ENCODE measurements at places on chromosomes 2 and 18.

- no peak for DNase-seq
Observed at GRCh38 chr2:19542796-19543662, 184.6 kb upstream of the OSR1 start.

- no peak for DNase-seq
Observed at GRCh38 chr2:134705861-134706586, 12.8 kb downstream of the TMEM163 start.

GRCh38 chr2:217431577-217432269 lies 571.1 kb downstream of the TNS1 start:
- DNase-seq, result no peak

DNA sequence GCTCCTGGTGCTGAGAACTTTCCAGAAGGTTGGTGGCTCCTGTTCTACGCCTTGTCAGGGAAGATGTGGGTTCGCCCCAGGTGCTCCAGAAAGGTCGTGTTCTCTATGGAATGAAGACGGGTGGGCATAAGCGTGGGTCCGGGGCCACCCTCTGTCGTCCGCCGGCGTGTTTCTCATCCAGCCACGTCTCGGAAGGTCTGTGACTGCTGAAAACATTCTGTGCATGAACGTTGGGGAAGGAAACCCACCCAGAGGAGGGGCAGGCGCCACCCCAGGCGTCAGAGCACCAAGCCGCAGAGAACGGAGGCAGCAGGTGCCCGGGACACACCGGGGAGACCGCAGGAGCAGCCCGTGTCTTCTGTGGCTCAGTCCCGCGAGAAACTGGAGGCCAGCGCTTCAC lies 118.2 kb downstream of the RTP5 start:
- no peak for DNase-seq

- DNase-seq, result no peak
Observed at GRCh38 chr2:166117491-166117890, 10.3 kb downstream of the SCN1A start.
